ENCODE measurements at places on chromosomes 4 and X.

- DNase-seq = no peak
Measured at GRCh38 chr4:34878961-34879360, 1365.4 kb downstream of the ARAP2 start.

GRCh38 chrX:29746326-29746725 is 469.0 kb upstream of the MAGEB2 start:
- no peak for DNase-seq

DNA sequence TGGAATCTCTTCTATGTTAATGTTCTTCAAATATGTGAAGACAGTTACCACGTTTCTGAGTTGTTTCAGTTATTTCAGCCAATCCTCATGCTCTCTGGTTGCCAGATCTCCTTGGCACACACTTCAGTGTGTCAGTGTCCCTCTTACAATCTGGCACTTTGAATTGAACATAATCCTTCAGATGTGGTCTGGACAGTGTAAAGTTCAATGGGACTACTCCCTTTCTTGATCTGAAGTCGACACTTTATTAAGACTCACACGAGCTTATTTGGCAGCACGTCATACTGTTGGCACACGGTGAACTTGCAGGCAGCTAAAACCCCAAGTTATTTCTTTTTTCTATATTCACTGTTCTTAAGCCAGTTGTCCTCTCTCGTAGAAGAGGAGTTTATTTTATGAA is 28.2 kb downstream of the ARSJ start:
- no peak for DNase-seq

DNA sequence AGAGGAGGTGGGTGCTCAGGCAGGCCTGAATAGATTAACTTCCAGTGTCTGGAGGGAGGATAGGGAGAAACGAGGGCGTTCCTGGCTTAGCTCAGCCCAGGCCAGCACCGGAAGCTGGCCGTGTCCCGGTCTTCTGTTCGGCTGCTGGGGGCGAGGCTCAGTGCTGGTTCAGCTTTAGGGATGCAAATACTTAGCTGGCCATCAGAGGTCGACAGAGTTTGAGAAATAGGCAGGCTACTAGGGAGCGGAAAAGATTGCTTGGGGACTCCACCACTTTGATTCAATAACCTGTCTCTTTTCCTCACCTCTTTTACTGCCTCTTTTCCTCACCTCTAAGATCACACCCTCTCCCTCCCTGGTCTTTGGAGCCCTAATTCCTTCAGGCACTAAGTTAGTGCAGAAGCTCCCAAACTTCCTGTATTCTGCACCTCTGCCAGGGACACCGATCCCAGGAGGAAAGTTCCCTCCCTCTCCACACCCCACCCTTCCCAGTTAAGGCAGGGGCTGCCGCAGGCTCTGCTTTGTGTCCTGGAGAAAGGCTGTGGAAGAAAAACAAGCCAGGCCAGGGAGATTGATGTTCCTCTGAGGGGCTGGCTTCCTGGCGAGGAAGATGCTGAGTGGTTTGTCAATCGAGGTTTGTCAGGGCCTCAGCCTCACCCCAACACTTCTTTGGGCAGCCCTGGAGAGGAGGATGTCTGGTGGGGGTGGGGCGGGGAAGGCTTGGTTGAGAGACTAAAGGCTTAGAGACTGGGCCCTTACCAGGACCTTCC is 6.0 kb upstream of the EFNB1 start:
- no peak for DNase-seq

- no peak for DNase-seq
Measured at GRCh38 chr4:1336088-1336491, 10.9 kb upstream of the UVSSA start.

DNA sequence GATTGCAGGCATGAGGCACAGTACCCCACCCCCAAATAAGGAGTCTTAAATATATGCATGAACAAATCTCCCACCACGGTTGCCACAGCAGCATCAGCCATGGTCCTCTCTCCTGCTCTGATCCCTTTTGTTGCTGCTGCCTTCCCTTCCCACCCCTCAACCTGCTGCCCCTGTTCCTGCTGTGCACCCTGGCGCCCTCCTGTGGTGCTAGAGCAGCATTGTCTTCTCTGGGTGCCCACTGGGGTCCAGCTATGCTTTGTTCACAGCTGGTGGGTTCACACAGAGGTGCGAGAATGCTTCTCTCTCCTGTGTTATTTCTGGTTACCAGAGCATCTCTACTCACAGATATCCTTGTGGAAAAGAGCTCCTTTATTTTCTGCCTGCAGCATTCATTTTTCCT is 116.2 kb downstream of the GATB start:
- DNase-seq = no peak

DNA sequence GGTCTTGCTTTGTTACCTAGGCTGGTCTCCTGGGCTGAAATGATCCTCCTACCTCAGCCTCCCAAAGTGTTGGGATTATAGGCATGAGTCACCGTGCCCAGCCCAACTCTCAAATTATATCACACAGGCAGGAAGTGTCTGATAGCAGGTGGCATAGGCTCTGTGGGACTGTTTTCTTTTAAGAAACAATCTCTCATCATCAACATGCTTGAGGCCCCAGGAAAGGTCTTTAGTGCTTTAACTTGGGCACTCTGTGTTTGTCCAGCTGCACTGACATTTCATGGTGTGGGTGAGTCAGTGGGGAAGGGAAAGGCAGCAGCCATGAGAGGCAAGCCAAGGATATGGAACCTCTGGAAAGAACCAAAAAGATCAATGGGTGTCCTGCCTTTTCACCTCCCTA is 88.1 kb upstream of the TSPAN5 start:
- DNase-seq = no peak

GRCh38 chr4:23113104-23113503 is 420.4 kb downstream of the GBA3 start:
- no peak for DNase-seq

DNA sequence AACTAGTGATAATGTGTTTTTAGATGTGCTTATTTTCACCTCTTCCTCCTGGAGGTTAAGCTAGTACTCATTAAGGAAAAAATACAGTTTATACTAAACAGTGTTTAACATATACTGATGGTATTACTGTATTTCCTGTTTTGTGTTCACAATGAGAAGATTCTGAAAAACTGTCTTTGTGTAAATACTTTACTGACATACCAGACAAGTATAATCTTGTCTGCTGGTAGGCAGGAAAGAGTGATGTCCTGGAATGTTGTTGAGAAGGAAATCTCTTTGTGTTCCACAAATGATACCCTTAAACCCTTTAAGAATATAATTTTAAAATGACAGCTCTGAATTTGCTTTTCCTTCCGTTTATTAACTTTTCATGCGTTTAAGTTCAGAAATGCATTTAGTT is 205.5 kb upstream of the NUDT6 start:
- no peak for DNase-seq

DNA sequence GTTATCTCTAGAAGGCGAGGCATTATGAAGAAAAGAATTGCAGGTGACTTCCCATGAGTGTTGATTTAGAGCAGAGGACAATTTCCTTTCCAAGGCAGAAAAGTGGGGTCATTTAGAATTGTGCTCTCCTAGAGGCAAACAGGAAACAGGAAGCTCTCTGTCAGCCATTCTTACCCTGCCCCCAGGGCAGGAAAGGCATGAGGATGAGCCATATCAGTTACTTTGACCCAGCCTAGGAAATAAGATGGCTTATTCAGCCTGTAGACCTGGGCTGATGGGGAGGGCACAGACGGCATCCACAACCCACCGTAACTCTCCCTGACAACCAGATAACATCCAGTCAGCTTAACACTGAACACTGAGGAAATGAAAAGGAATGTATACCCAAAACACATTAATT is 88.8 kb upstream of the KDR start:
- DNase-seq = no peak

DNA sequence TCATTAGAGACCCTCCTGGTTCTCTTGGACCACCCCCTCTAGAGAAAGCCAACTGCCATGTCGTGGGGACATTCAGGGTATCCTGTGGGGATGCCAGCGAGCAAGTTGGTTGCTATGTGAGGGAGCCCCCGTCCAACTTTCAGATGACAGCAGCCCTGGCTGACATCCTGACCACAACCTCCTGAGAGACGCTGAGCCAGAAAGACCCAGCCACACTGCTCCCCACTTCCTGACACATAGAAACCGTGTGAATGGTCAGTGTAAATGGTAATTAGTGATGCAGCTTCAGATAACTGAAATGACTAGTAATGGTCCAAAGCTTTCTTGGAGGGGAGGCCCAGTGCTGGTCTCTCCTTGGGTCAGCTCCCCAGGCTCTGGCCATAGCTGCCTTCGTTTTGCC is 10.8 kb downstream of the CLCN4 start:
- DNase-seq = no peak

DNA sequence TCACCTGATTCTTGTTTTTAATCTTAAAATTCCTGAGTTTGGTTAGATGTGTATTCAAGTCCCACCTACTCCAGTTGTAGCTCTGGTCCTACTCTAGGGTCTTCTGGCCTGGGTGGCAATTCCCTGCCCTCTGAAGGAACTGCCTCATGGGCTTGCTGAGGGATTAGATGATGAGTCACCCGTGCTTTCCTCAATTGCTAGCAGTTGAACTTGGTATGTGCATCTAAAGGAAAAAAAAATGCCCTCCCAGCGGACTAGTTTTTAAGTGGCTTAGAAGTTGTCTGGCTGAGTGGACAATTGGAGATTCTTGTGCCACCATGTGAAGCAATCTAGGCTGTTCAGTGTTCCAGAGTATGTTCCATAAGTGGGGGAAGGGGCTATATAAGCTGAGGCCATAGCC is 127.0 kb downstream of the CCNG2 start:
- DNase-seq = no peak

DNA sequence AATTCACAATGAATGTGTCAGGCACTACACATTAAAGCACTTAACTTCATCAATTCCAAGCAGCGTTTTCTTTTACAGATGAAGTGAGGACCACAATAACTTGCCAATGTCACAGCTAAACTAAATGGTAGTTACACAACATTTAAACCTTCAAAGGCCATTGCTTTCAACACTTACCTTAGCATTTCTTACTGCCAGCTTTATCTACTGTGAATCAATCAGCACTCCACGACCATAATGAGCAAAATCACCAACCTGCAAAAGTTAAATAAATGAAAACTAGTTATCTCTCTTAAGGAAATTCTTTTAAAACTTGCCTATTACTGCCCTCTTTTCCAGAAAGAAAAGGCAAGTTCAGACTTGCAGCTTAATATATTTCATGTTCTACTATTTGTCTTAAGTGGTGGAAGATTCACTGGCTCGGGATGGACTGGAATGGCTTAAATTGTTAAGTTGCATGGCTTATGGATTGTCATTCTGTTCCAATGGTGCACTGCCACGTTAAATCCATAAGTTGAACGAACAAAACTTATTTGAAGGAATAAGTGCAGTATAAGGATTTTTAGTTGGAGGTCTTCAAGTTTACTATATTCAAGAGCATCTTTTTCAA is 8.3 kb downstream of the RBMX start:
- no peak for DNase-seq

All from NCI-H187 treated with DMSO at 0.1 percent for 48 hours (cell line).